Stimulated activated CD8-positive, alpha-beta memory T cell treated with anti-CD3 and anti-CD28 coated beads, Interleukin-7, amount 100 ng/mL, for 1 hour (primary cell): ENCODE measurements at places on chromosomes 2 and 18.
A peak's percentile ranks its signal among the peaks of the same experiment; 100 is the strongest.

GRCh38 chr2:133518700-133519344 is 49.4 kb downstream of the NCKAP5 start:
- DNase-seq: no peak

GRCh38 chr2:237471438-237472186 is 15.4 kb upstream of the MLPH start:
- DNase-seq: no peak

- DNase-seq: no peak
Measured at GRCh38 chr2:39696101-39696553, 30.4 kb downstream of the TMEM178A start.

GRCh38 chr2:102334486-102334885 is 21.1 kb upstream of the IL18R1 start:
- no peak for DNase-seq

DNA sequence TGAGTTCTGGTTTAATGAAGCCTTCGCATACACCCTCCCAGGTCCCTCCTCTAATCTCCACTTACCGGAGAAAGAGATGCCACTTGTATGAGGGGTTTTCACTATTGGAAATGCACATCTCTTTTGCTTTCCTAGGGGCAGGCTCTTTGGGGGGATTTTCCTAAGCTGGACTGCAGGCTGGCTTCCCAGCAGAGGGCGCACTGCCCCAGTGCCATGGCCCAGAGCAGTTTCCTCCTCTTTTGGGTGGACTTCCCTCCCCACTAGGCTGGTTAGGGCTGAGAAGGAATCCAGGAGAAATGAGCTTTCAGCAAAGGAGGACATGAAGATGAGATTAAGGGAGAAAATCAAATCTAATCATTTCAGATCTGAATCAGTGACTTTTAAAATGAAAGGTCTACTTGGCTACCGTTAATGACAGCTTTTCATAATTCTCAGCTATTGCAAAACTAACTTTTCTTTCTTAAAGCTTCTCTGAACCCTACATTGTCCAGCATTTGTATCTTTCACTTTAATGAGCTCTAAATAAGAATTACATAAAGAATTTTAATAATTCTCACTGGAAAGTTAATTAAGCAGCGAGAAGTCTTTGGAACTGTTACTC is 784.1 kb upstream of the FANCL start:
- no peak for DNase-seq

GRCh38 chr2:237693291-237693994 is 66.1 kb downstream of the LRRFIP1 start:
- DNase-seq: no peak

DNA sequence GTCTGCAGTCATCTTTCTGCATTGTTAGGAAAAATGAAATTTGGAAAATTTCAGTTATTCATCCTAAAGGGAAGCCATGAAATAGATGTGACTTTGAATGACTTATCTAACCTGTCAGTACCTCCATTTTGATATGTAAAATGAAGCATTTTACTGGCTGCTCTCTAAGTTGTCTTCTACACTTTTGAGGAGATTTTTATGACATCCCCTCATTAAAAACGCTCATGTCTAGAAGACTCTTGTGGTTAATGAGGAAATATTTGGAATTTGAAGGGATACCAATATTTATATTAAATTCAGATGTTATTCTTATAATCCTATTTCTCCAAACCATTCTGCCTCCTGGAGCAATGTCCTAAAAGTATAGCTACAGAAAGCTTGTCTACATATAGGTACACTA is 73.8 kb upstream of the THUMPD2 start:
- no peak for DNase-seq

DNA sequence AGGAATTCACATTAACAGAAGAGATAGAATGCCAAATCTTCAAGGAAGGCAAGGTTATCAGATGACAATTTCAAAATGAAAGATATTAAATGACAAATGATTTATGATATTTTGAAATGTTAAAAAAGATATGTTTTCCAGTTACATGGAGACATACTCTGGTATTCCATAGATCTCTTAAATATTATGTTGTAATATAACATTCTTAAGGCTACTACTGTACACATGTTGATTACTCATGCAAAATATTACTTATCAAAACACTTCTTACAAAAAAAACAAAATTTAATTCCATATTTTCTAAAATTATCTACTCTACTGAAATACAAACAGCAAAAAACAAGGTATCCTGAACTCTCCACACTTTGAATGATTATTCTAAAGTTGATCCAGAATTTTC is 22.9 kb downstream of the RTTN start:
- no peak for DNase-seq

DNA sequence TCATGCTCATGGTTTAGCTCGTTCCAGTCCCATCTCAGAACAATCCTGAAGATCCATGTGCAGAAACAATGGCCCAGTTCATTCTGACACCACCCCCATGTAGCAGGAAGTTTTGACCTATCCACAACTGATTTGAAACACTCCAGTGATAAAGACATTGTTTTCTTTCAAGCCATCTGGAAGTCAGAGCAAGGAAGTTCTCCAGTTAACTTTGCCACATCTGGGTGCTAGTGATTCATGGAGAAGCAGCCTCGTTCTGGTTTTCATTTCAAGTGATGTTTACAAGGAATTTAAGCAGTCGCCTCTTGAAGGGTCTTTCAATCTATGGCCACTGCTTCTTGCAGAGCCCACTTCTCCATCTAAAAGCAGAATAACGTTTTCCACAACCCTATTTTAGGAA is 36.6 kb upstream of the TWIST2 start:
- no peak for DNase-seq

DNA sequence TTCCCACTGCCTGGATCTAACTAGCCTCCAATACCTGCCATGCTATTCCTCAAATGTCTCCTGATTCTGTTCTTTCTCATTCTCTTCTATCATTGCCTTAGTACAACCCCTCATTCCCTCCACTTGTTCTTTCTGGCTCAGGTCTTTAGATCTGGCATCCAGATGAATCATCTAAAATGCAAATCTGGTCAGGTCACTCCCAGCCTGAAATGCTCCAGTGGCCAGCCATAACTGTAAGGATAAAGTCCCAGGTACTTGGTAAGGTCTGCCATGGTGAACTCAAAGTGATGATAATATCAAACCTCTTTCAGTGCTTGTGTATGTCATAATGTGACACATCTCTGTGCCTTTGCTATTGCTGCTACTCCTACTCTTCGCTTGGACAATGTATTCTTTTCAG is 2.9 kb upstream of the SNRNP27 start:
- no peak for DNase-seq

DNA sequence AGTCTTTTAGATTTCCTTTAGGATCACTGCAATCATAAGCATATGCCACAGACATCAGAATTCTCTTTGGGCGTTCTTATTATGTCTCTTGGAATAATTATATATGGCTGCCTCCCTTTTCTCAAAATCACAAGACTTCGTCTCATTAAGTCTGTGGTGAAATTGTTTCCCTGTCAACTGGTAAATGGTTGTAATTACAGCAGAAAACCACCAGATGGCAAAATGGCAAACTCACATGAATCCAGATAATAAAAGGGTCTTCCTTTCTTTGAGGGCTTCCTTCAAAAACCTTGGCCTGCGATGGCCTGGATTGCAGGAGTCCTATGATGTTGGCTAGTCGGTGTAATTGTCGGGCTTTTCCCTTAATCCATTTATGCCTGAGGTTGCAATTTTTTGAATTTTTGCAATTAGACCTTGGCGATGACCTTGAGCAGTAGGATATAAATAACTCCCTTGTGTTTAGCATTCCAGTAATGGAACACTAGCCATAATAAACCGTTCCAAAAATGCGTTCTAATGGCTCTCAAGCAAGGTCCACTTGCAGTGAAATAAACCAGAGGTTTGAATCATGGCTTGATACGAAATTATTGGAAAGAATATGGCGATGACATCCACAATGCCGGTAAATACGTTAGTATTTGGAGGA is 656.4 kb downstream of the MBD2 start:
- DNase-seq: no peak

- DNase-seq: no peak
Measured at GRCh38 chr18:58323866-58324762, 280.1 kb downstream of the NEDD4L start.

GRCh38 chr2:197255543-197255942 is 55.0 kb downstream of the ANKRD44 start:
- DNase-seq: peak; percentile 42

DNA sequence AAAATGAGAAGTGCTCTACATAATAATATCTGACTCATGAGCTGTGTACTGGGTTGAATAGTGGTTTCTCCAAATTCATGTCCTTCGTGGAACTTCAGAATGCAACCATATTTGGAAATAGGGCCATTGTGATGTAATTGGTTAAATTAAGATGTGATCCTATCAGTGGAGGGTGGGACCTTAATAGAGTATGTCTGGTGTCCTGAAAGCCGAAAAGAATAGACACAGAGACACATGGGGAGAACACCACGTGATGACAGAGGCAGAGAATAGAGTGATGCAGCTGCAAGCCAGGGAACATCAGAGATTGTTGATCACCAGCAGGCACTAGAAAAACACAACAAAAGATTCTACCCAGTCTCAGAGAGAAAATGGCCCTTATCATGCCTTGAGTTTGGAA is 310.1 kb downstream of the EXOC6B start:
- no peak for DNase-seq

- no peak for DNase-seq
Measured at GRCh38 chr2:43050866-43051265, 175.5 kb downstream of the ZFP36L2 start.

DNA sequence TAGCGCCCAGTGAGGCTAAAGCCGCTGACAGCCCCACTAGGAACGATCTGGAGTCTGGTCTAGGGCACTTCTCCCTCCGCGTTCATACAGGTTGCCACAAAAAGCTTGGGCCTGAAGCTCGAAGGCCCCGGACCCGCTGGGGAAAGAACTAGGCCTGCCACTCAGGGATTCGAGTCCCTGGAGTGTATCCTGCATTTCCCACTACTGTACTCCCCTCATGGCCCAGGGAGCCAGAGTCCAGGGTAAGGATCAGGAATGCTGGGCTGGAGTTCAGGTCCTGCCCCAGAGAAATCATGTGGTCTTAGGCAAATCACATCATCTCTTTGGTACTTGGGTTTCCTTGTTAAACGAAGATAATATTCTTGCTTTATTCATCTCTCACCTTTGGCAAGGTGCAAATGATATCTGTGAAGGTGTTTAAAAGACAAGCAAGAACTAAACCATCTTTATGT is 1.4 kb upstream of the ZFP36L2 start:
- DNase-seq: no peak

- DNase-seq: no peak
Measured at GRCh38 chr2:151280271-151280670, 9.2 kb downstream of the NMI start.

DNA sequence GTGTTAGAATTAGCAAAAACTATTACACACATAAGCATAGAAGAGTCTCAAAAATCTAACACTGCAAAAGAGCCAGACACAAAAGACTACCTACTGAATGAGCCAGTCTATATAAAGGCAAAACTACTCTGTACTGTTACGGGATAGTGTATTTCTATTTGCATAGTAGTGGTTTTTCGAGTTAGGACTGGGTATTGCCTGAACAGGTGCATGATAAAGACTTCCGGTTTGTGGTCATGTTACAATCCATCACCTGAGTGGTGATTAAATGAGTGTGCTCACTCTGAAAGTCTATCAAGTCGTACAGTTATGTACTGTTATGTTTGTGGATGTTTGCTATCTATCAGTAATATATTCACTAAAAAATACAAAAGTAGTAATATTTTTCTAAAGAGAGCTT is 523.3 kb upstream of the SYT4 start:
- no peak for DNase-seq

GRCh38 chr18:25125680-25126079 is 226.3 kb downstream of the ZNF521 start:
- DNase-seq: no peak

DNA sequence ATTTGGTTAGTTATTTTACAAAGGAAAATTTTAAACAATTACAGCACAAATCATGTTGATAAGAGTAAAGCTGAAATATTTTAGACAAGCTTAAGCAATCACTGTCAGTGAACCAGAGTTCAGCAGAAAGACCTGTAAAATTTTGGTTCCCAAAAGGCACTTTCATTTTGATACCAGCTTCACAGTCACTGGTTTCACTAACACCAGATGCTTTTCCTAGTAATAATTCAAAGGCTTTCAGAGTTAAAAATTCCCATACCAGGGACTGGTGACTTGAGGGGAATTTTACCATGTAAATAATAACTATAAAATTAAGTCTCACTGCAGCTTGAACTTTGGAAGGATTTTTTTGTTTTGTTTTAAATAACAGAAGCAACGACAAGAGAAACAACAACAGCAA is 102.3 kb upstream of the CD302 start:
- DNase-seq: no peak

DNA sequence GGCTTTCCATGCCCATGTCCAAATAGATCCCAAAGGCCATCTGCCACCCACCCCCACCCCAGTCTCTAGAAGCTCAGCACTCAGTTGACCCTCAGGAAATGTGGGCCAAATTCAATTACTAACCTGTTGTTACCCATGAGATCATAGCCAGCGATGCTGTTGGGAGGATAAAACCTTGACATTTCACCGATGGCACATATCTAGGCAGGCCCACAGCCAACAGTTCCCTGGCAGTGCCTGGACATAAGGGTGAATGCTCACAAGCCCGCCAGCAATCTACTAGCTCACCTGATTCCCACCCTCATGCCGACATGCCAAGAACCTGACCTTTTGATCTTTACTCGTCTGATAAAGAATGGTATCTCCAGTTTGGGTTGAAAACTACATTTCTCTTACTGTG is 11.8 kb upstream of the ACOXL start:
- DNase-seq: no peak

DNA sequence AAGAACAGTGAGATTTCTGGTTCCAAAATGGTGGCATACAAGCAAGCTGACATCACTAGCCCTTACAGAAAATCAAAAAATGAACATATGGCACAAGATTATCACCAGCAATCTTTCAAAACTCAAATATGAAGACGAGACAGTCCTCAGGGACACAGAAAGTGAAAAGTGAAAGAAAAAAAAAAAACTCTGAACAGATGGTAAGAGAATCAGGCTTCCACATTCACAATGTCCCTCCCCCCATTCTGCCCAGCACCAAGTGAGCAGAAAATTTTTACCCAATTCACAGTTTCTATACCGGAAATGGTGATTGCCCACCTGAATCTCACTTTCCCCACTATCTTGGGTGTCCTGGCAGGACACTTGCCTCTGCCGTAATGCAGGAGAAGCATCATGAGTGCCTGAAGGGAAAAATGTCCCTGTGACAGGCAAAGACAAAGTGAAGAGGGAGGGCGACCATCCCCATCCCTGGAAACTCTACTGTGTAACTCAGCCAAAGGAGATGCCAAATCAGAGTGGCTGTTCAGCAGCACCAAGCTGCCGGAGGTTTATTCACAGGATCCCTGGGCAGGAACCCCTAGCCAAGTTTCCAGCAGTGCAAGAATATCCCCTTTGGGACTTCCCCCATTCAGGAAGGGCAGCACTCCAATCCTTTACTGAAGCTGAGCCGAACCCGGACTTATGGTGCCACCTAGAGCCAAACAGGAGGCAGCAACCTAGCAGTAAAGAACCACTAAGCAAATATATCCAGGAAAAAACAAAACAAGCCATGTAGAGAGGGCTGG is 312.2 kb downstream of the LRATD1 start:
- no peak for DNase-seq
